Stimulated activated naive CD4-positive, alpha-beta T cell treated with Interleukin-2 at 50 U/mL for 16 hours (primary cell): ENCODE measurements at places on chromosomes 1 and 21.

GRCh38 chr1:211895126-211895759 lies 64.7 kb upstream of the LPGAT1 start:
- no peak for DNase-seq

GRCh38 chr21:42454786-42455185 lies 41.2 kb downstream of the RSPH1 start:
- DNase-seq: no peak

- DNase-seq: no peak
Observed at GRCh38 chr1:245679821-245680780, 525.3 kb downstream of the KIF26B start.

DNA sequence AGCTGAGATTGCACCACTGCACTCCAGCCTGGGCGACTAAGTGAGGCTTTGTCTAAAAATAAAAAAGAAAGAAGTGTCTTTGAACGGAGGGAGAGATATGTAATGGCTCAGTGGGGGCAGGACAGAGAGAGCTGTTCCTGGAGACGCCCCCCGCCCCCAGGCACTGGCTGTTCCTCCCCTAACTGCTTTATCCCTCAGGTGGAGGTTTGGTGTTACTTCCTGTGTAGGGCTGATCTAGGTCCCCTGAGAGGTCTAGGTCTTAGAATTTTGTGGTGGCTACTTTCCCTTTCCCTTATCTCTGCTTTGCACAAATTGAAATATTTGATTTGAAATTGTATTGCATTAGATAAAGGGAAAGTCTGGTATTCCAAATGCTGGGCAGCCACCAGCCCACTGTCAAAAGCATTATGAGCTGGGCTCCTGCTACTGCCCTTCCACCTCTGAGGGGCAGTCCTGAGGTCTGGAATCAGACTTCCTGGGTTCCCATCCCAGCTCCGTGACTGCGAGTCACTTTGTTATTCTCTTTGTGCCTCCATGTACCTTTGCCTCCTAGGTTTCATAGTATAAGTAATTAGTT lies 134.8 kb upstream of the KIF26B start:
- no peak for DNase-seq

GRCh38 chr1:17143760-17144159 lies 24.5 kb upstream of the PADI2 start:
- DNase-seq: no peak

GRCh38 chr1:204146965-204147364 lies 4.9 kb downstream of the ETNK2 start:
- DNase-seq: no peak

DNA sequence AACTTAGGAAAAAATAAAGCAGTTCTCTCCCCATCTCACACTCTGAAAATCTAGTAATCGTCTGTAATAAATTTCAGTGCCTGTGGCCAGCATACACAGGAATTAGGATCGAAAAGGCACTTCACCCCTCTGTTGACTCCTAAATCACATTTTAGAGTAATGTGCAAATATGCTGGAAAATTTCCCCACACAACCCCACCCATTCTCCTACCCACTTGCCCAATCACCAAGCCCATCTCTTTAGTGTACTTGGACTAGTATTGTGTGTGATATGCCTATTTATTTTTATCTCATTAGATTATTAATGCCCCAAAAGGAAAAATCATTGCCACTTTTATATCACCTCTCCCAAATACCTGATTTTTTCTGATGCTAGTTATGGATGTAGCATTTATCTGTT lies 323.3 kb downstream of the ASTN1 start:
- no peak for DNase-seq

GRCh38 chr1:67446893-67447292 lies 16.7 kb upstream of the SERBP1 start:
- no peak for DNase-seq

GRCh38 chr1:96520579-96520947 lies 201.0 kb upstream of the PTBP2 start:
- no peak for DNase-seq

DNA sequence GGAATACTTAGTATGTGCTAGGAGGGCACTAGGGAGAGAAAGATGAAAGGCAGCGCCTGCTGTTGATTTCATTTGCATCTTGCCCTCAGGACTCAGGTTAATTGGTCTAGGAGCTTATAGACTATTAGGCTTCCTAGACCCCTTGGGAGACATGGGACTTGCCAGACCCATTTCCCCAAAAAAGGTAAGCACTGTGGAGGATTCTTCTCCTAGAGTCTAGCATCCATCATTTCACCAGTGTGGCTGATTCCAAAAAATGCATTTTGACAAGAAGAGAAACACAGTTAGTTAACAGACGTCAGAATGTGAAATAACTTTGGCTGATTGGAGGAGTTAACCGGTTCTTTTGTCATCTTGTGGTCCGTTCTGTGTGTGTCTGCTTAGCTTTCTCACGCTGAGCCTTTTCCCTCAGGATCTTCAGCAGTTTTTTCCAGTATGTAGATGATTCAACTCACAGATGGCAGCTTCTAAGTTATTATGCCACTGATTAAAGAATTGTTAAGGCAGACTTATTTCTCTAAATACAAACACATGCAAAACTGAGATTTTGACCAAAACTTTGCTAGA lies 108.8 kb downstream of the KIF26B start:
- DNase-seq: no peak

GRCh38 chr1:65232461-65232990 lies 76.8 kb upstream of the DNAJC6 start:
- DNase-seq: no peak

DNA sequence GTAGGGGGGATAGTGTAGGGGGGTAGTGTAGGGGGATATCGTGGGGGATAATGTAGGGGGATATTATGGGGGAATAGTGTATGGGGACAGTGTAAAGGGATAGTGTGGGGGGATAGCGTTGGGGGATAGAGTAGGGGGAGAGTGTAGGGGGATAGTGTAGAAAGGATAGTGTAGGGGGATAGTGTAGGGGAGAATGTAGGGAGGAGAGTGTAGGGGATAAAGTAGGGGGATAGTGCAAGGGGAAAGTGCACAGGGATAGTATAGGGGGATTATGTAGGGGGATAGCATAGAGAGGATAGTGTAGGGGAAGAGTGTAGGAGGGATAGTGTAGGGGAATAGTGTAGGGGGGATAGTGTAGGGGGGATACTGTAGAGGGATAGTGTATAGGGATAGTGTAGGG lies 12.3 kb upstream of the ARF1 start:
- DNase-seq: no peak

GRCh38 chr21:46459356-46460112 lies 843 bp downstream of the DIP2A start:
- peak; percentile 3 for DNase-seq

DNA sequence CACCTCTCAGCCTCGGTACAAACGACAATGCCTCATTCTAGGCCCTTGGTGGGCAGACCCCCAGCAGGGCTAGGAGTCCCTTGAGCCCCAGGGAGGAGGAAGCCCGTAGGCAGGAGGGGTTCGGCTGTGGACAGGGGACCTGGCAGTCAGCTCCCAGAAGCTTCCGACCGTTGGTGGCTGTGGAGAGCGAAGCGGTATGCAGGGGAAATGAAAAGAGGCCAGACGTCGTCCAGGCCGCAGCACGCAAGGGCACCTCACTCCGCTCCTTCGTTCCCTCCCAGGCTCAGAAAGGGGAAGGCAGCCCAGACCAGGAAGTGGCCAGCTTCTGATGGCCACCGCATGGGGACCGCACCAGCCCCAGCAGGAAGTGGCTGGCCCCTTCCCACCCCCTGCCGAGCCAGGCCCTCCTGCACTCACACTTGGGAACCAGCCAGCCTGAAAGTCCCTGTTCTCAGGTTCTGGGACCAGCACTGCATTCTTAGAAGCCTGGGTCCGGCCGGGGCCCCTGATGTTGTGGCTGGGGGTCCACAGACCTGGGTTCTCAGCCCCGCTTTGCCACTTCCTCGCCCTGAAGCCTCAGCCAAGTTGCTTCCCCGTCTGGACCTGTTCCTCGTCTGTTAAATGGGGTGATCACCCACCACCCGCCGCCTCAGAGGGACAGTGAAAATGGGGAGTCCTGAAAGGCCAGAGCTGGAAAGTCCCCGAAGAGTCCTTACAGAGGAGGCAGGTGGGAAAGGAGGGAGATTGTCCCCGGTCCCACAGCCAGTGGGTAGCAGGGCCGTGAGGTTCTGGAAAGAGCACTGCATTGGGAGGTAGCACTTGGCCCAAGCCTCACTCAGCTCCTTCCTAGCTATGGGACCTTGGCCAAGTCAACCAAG lies 104.0 kb upstream of the RUNX3 start:
- DNase-seq: no peak

GRCh38 chr1:16218014-16218673 lies 5.7 kb upstream of the ARHGEF19 start:
- DNase-seq: no peak

GRCh38 chr1:81635816-81636215 lies 164.9 kb upstream of the ADGRL2 start:
- DNase-seq: no peak

DNA sequence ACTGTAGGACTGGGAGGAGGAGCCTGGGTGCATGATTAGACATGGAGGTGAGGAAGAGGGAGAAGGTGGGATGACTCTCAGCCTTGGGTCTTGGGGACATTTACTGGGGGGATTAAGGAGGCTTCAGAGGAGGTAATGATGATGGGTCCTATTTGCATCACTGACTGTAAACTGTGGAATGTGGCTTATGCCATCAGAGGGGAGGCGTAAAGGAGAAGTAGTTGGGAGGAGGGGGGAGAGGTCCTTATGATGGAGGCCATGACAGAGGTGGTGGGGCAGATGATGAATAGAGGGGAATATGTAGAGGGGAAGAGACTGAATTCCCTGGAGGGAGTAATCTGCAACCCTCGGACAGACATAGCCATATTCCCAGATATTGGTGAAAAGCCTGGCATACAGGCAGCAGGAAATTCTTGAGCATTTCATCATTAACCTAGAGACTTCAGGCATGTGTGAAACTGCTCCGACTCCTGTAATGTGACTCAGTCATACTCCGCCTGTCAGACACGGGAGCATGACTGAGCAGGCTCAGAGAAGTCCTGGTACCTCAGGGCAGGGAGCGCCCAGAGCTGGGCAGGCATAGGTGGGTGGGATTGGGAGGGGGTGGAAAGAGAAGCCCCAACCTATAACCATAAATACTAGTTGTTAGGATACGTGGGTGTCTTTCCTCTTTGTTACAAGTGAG lies 8.0 kb upstream of the LCE5A start:
- no peak for DNase-seq
